ENCODE measurements at places on chromosomes 5 and 9.

GRCh38 chr5:58046371-58046770, 413.5 kb downstream of the PLK2 start:
- no peak for DNase-seq

DNA sequence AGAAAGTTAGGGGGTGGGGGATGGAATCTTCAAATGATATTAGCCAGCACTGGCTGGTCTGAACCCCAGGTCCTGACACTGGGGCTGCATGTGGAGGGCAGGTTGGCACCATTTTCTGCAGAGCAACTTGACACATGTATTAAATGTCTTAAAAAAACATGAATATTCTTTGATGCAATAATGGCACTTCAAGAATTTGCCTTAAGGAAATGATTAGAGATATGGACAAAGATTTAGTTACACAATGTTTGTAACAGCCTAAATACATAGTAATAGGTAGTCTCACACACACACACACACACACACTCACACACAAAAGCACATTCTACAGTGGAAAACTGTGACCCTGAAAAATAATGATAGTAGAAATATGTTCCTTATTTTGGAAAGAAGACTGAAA, 3.6 kb downstream of the SVEP1 start:
- no peak for DNase-seq

GRCh38 chr9:13675638-13676000, 396.1 kb upstream of the MPDZ start:
- DNase-seq: no peak

DNA sequence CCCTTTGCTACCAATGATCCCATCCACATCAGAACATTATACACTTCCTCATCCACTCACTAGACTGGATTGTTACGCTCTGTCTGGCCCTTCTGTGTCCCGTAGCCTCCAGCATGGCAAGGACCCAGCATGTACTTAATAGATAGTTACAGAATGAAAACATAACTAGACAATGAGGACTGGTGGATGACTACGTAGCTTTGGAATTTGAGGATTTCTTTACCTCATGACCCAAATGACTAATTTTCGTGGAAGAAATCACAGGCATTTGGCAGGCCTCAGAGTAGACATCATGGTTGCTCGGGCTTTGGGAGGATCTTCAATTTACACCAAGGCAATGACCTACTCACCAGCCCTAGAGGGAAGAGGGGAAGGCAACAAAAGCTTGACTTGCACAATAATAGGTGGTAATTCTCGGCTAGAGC, 299.8 kb downstream of the TLE1 start:
- DNase-seq: no peak

DNA sequence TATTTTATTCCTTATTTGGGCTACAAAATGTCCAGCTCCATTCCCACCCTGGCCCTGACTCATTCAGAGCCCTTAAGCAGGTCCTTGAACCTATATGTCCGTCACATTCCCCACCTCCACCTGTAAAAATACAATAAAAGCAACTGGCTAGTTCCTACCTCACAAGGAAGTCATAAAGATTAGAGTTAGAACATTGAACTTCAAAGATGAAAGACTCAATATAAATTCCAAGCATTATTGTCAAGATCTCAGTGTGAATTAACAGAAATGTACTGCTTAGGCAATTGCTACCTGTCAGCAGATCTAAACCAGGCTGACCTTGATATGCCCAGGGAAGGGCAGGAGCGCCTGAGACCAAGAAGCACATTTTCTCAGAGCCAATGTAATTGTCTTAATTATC, 221.8 kb downstream of the ENC1 start:
- DNase-seq: no peak

GRCh38 chr5:140318792-140319191, 15.9 kb upstream of the PFDN1 start:
- no peak for DNase-seq

DNA sequence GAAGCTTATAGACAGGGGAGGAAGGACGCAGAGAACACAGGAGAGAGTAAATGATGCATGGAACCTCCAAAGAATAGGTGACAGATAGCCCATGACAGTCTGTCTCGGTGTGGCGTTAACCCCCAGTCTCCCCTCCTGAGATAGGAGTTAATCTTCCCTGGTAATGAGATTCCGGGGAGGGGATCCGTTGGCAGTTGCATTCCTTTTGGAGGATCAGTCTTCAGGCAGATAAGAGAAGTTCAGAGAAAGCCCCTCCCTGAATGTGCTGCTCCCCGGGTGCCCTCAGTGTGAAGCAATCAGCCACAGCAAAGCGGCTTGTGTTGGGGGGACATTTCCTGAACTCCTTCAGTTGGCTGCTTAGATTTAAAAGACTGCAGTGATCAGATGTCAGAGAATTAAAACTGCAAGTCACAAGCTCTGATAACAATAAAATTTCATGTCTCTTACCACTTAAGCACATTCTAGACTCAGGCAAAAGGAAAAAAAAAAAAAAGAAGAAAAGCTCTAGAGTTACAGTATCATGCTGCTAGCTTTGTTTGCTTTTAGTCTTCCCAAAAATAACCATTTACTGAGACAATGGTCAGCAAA, 121.1 kb downstream of the EGFLAM start:
- DNase-seq: no peak

GRCh38 chr5:139985733-139986132, 57.4 kb downstream of the NRG2 start:
- peak; percentile 8 for DNase-seq

DNA sequence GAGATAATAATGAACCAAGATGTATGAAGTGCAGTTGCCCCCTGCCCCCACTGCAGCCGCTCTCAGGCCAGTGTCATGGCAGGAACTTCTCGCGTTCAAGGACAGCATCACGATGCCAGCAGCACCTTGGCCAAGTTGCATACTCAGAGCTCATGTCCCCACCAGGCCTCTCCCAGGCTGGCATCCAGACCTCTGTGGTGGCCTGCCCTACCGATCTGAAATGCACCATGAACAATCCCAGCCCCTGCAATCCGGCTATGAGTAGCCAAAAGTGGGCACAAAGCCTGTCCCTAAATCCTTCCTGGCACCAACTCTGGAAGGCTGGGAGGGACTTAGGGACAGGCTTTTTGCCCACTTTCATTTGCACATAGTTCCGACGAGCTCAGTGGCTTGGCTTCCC, 140.9 kb downstream of the PAX5 start:
- no peak for DNase-seq

GRCh38 chr5:81156732-81157131, 76.4 kb upstream of the CKMT2 start:
- DNase-seq: no peak

GRCh38 chr9:127734247-127734746, 797 bp downstream of the TOR2A start:
- DNase-seq: no peak

- DNase-seq: no peak
Measured at GRCh38 chr5:158899211-158899610, 200.5 kb downstream of the EBF1 start.

DNA sequence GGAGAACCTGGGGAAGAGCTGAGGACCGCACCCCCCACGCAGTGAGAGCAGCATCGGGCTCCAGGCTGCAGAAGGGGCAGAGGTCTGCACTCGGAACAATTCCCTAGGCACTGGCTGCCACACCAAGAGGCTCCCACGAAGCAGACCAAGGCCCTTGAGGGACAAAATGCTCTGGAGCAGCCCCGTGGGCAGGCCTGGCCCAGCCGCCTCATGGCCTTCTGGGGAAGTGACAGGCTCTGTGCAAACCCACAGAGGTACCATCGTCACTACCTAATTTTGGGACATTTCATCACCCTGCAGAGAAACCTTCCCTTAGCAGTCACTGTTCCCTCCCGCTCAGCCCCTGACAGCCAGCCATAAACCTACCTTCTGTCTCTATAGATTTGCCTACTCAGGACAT, 15.9 kb downstream of the FBXW5 start:
- DNase-seq: peak; percentile 14

DNA sequence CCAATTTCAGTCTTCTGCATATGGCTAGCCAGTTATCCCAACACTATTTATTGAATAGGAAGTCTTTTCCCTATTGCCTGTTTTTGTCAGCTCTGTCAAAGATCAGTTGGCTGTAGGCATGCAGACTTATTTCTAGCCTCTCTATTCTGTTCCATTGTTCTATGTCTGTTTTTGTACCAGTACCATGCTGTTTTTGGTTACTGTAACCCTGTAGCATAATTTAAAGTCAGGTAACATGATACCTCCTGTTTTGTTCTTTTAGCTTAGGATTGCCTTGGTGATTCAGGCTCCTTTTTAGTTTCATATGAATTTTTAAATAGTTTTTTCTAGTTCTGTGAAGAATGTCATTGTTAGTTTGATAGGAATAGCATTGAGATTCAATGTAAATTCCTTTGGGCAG, 104.9 kb upstream of the SLCO6A1 start:
- no peak for DNase-seq

DNA sequence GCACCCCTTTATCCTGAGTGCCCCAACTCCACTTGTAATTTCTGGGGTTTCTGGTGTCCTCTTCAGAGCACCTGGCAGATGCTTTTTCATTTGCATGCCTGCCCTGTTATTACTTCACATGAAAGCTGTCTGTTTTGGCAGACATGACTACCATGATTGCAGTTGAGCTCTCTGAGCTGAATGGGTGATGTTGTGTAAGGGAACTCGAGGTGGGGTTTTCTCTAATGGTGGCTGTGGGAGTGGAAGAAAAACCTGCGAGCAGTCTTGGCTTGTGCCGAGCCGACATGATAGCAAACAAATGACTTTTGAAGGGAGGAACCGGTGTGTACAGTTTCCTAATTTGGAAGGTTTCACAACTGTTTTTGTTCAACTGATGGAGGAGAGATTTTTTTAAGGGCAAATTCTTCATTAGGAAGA, 196.2 kb downstream of the AOPEP start:
- DNase-seq: no peak

GRCh38 chr5:154286557-154286956, 96.0 kb downstream of the GALNT10 start:
- no peak for DNase-seq

DNA sequence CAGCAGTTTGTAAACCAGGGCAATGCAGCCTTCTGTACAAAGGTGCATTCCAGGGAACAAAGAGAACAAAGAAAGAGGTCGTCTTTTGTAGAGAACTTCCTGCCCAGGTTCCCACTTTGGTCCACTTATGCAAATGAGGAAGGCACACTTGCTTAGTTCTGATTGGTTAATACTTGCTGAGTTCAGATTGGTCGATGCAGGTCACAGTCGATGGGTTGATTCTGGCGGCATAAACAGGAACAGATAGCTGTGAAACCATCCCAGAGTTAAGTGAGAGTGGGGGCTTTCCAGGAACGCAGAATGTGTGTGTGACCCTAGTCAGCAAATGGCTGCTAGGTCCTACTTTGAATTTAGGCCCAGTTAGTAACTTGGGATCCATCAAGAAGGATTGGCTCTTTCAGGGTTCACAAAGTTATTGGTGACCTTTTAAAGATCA, 1.8 kb upstream of the ADAMTS13 start:
- DNase-seq: peak; percentile 61

DNA sequence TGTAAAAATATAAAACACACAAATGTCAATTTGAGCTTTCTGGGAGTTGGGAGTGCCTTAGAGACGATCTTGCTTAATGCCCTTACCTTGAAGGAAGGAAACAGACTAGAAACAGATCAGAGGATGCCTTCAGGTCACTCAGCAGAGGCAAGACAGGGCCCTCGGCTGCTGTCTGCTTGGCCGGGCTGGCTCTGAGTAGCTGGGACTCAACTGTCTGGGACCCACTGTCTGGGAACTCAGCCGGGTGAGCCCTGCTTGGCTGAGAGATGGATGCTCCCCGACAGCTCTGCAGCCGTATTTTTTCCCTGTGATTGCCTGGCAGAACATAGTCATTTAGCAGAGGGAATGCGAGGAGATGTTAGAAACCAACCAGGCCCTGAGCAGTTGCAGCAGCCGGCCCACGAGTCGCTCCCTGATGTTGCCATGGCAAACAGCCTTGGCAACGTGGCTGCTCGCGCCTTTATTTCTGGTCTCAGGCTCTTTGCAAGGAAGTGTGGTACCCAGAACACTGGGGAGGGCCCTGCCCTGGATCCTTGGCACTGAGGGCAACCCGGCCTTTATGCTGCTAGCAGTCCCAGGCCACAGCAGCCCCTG, 10.9 kb downstream of the PPARGC1B start:
- DNase-seq: no peak

- DNase-seq: no peak
Measured at GRCh38 chr9:14344053-14344524, 30.1 kb upstream of the NFIB start.

DNA sequence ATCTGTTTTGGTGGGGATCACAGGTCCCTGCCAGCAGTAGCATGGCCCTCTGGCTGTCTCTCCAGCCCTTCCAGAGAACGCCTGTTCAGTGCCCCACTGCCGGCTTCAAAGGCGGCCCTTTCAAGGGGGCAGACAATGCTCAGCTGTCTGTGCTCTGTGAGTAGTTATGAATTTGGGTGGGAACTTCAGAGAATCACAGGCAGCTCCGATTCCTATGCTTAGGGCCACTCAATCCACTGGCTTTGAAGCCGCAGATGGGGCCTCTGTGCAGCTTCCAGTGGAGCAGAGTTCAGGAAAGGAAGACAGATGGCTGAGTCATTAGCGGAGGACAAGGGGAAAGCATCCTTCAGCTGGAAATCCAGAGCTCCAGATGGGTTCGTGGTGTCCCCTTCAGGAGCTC, 42.4 kb downstream of the NKX2-5 start:
- DNase-seq: no peak

GRCh38 chr5:9108162-9108561, 437.7 kb downstream of the SEMA5A start:
- DNase-seq: no peak

GRCh38 chr9:131292937-131293336, 3.4 kb downstream of the PLPP7 start:
- DNase-seq: no peak

GRCh38 chr9:36768677-36769076, 196.0 kb downstream of the MELK start:
- DNase-seq: no peak

DNA sequence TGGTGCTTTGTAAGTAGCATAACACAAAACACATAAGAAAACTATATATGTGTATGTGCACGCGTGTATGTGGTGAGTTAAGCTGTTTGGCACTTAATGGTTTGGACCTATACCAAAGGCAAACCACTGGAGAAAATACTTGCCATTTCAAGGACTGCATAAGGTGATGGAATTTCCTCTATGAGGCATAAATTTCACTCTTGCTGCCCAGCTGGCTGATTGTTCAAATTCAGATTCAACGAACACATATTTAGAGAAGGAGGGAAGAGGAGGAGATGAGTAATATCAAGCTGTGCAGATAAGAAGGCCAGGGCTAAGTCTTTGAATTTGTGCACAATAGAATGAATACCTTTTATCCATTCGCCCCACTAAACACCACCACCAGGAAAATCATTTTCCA, 470.6 kb upstream of the MPDZ start:
- DNase-seq: no peak

DNA sequence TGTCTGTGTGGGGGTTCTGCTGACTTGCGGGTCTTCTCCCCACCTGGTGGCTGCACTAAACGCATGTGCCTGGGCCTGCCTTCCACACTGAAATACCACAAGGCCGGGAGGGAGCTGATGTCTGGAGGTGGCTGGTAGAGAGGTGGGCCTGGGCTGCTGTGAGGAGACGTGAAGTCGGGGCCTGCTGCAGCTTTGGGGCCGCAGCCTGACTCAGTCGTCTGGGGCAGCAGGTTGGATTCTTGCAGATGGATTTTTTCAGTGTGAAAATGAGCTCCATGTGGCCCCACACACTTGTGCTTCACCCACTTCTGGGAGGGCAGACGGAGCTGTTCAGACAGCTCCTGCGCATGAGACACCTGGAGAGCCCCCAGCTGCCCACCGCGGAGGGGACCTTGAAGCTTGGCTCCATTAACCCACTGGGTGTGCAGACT, 29.3 kb downstream of the COL5A1 start:
- DNase-seq: no peak

- DNase-seq: peak; percentile 2
Measured at GRCh38 chr5:77590347-77590746, 48.2 kb downstream of the OTP start.

GRCh38 chr5:118996098-118996497, 7.8 kb upstream of the DTWD2 start:
- no peak for DNase-seq
